ENCODE measurements at places on chromosomes 16 and 17.

DNA sequence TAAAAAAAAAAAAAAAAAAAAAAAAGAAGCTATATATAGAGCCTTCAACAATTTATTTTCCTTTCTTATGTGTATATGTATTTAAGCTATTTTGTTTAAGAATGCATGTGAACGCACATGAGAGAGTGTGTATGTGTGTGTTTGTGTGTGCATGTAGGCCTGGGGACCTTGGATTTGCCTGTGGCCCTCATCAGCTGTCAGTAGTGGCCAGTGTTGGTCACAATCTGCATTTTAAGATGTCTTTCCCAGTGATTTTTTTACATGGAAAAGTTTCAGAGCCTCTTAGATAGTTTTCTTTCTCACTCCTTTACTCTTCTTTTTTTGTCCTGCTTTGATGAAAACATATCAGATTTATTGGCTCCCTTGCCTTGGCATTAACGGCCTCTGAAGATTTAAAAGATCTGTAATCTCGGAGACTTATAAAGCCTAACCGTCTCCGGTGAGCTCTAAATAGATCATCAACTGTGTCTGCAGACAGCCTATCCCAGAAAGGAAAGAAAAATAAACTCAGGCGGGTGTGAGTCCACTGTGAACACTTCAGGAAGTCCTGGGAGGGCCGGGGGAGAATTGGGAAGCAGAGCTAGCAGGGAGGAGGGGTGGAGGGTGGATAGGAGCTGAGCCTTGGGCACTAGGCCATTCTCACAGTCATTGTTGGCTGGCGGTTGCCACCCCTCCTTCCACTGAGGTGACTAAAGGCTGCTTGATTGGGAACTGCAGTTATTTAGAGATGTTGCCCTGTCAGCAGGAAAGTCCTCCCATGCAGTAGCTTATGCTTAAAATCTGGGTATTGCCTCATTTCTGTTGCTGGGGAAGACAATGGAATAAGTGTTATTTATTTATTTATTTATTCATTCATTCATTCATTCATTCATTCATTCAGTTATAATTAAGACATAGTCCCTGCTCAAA lies 86.8 kb downstream of the WWP2 start:
- DNase-seq = no peak

- DNase-seq = no peak
These were observed 43.8 kb downstream of the PITPNM3 start for GRCh38 chr17:6512552-6512951.

DNA sequence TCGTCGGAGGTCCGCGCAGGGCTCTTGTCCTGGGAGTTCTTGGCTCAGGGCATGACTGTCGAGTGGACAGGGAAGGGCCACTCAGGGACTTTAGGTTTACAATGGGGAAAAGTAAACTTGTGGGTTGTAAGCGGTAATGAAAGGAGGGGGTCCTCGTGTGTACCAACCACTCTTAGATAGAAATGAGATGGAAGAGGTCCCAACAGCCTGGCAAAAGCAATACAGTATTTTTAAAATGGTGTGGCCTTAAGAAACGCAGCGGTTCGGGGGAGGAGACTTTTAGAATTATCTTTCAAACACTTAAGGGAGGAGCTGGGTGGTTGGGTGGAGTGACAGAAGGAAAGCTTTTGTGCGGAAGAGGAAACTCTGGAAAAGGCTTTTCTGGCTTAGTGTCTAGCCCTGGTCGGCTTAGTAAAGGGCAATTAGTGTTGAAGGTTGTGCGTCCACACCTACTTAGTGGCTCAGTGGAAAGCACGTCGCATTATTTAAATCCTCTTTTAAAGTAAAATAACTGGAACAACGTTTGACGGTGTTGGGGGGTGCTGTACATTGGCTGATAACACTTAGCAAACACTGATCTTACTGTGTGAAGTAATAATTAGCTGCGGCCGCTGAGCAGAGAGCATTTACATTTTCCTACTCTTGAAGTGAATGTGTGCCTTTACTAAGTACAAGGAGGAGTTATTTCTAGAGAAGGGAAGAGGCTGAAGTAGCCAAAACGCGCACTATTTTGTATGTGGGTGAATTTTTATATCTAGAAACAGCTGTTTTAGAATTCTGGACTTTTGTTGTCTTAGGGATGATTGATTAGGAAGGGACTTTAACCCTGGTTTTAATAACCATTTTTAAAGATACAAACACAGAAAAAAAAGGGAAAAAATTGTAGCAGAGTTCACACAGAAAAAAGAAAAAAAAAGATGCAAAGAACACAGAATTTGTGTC lies 1.0 kb downstream of the WSB1 start:
- DNase-seq = peak; percentile 27

DNA sequence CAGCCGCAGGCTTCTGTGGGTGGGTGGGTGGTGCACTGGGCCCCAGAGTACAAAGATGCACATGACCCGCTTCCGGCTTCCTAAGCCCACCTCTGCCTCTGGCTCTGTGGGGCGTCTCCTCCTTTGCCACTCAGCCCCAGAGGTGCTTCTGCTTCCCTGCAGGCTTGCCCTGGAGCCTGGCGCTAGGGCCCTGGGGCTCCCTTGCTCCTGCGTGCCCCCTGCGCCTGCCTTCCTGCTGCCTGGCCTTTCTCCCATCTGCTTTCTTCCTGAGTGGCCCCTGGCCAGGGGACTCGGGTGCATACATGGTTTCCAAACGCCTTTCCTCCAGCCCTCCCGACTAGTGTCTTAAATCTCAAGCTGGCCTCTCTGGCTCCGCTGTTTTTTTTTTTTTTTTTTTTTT lies 3.4 kb downstream of the WWOX start:
- DNase-seq = no peak

DNA sequence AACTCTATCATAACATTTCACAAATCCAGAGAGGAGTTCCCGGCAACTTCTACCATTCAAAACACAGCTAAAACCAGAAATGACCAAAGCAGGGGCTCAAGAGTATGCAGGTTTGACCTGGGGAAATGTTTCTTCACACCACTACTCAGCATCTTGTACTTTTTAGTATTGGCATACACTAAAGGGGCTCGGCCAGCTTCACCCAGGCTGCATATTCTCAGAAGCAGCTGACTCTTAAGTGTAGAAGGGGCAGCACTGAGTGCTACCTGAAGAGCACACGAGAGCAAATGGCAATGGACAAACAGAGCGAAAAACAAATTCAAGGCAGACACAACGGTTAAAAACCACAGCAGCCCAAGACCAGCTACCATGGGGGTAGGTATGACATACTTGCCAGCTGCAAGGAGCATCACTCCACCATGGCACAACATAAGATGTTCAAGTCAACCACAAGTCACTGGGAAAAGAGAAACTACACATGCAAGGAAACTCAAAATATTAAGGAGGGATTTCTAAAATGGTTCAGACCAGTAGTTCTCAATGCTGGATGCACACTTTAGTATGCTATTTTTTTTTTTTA lies 34.4 kb downstream of the N4BP1 start:
- DNase-seq = no peak

GRCh38 chr17:59373882-59374495 lies 42.5 kb downstream of the YPEL2 start:
- DNase-seq = no peak

GRCh38 chr17:39928858-39929645 lies 1.5 kb downstream of the LRRC3C start:
- no peak for DNase-seq

DNA sequence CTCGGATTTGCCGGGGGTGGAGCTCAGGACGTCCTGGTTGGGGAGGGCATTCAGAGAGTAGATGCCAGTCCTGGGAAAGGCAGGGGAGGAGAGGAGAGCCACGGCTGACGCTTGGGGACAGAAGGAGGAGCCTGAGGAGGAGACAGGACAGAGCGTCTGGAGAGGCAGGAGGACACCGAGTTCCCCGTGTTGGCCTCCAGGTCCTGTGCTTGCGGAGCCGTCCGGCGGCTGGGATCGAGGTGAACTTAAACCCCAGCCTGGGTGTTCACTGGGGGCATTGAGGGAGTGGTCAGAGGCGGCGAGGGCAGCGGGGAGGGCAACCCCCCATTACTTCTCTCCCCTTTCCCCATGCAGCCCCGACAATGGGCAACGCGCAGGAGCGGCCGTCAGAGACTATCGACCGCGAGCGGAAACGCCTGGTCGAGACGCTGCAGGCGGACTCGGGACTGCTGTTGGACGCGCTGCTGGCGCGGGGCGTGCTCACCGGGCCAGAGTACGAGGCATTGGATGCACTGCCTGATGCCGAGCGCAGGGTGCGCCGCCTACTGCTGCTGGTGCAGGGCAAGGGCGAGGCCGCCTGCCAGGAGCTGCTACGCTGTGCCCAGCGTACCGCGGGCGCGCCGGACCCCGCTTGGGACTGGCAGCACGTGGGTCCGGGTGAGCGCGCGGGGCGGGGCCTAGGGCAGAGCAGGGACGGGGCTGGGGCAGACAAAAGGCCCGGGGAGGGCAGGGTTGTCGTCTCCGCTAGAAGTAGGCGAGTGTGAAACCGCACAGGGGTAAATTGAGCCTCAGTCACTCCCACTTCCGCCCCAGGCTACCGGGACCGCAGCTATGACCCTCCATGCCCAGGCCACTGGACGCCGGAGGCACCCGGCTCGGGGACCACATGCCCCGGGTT lies 3.7 kb downstream of the NOL3 start:
- DNase-seq = peak; percentile 55

DNA sequence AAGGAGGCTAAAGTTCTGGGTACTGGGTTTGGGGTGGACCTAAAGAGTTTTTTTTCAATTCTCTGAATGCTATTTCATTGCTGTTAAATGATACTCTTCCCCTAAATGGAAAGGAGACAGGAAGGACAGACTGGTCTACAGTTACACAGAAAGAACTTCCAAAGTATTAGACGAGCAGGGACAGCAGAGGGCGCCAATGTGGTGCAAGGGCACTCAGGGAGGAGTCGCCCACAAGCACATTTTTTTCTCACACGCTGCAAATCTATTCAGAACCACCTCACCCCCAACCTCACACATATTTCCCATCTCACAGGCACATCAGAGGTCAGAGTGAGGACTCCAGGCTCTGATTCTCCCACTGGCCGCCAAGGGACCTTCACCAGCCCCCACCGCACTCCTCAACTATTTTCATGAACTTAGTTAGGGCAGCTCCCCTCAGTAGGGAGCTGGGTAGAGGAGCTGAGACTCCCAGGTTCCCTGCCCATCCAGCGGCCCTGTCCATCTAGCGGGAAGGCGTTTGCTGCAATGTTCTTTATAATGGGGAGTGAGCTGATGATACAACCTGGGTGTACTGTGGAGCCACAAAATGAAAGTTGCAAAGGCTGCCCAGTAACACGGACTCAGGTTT lies 6.8 kb upstream of the CA4 start:
- DNase-seq = peak; percentile 76

GRCh38 chr17:81858170-81858966 lies 2.0 kb downstream of the P4HB start:
- DNase-seq = no peak

DNA sequence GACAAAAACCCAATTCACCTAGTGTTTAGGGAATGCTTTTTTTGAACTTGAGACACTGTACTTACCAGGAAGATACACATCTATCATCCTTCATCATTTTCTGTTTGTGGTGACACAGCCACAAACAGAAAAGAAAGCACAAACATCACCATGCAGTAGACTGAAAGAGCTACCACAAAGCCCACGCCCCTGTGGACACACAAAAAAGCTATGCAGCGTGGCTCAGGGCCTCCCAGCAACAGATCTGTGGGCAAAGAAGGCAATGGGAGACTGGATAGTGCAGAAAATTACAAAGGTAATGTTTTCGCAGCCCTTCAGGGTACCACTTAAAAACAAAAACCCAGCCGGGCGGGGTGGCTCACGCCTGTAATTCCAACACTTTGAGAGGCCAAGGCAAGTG lies 9.6 kb downstream of the COTL1 start:
- DNase-seq = no peak
